ENCODE measurements at places on chromosomes 16 and 17.

- no peak for DNase-seq
Measured at GRCh38 chr16:85767531-85767930, 16.6 kb upstream of the C16orf74 start.

- no peak for DNase-seq
Measured at GRCh38 chr16:66152823-66153393, 213.6 kb upstream of the CDH5 start.

DNA sequence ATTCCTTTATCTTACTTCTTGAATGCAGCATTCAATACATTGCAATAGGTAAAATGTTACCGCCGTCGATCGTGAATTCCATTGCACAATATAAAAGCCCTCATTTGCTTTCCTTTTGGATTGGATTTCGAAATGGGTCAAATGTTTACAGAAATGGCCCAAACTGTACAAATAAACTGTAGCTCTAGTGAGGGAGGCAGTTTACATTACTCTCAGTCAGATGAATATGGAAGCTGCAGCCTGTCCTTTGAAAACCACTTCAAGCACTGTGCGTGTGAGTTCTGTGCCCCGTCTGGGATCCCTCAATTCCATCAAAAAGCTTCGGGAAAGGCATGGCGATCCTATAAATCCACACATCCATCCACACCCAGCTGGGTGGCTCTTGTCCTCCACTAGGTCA lies 258.6 kb upstream of the FOXF1 start:
- DNase-seq: no peak

DNA sequence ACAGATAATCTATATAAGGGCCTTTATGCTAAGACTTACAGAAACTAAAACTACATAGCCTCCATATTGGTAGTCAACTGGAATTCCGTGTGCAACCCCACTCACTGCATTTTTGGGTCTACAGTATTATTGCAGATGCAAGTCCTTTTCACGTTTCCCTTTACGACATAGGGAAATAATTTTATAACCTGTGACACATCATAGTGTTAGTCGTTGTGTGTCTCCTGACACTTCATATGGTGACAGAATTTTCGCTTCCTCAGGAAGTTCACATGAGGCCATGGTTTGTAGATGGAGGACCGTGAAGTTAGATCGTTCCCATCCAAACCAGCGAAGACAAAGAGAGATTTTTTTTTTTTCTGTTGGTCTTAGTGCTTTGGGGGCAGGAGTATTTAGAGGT lies 15.7 kb upstream of the MRC2 start:
- no peak for DNase-seq

GRCh38 chr16:86381491-86381890 lies 128.8 kb upstream of the FOXF1 start:
- DNase-seq: no peak
